ENCODE measurements at places on chromosomes 1 and 21.

DNA sequence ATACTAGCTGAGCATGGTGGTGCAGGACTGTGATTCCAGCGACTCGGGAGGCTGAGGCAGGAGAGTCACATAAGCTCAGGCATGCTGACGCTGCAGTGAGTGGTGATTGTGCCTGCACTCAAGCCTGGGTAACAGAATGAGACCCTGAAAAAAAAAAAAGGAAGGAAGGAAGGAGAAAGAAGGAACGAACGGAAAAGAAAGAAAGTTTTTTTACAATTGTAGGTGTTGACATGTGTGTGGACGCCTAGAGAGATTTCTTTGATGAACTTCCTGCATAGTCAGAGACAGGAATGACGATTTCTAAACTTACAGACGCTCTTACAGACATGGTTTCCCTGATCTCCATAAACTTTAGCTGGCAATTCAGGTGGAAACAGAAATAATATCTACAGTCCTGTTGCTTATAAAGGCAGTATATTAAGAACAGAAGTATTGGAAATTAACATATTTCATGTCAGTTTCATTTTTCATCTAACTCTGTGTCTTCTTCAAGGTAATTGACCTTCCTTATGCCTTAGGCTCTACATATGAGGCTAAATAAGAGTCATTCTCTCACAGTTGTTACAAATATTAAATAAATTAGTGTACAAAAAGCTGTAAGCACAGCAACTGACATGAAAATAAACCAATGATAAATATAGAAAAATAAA lies 4.1 kb downstream of the SAMSN1 start:
- peak; percentile 47 for DNase-seq

DNA sequence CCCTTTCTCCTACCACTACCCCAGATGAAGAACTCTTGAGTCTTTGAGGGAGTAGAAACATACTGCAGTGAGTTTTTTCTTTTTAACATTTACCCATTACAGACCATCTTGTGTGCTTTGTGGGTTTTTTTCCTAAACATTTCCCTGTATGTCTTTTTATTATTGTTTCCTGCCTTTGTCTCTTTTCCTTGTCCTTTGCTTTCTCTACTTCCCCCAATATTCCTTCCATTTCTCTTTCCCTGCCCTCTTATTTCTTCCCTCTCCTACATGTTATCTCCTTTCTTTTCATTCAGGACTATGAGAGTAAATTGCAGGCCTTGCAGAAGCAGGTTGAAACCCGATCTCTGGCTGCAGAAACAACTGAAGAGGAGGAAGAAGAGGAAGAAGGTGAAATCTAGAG lies 79.1 kb upstream of the PGD start:
- no peak for DNase-seq

DNA sequence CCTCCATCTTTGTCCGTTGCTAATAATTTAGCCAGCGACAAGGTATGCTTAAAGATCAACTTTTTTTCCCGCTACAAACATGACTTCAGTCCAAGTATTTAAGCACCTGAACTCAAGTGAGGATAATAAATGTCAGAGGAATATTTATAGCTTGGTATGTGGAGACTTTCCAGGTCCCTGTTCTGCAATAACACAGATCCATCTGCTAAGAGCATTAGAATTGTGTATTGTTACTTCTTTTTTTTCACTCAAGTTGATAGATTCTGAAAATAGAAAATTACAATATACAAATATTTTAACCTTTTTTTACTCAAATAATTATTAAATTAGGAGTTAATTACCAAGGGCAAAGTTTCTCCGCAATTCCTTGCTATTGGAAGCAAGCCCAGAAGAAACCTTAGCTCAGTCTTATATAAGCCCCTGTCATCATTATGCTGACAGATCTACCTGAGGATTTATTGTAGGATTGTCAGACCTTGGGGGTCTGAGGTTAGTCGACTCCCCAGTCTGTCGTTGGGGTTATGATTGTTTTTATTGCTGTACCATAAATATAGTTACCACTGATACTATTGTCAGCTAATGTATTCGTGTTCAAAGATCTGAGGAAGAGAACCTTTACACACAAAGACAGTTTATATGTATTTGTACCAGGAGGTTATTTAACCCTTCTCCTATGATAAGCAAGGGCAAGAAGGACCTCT lies 337.9 kb downstream of the TBX15 start:
- no peak for DNase-seq

- no peak for DNase-seq
Measured at GRCh38 chr1:238779716-238780115, 606.7 kb upstream of the CHRM3 start.

DNA sequence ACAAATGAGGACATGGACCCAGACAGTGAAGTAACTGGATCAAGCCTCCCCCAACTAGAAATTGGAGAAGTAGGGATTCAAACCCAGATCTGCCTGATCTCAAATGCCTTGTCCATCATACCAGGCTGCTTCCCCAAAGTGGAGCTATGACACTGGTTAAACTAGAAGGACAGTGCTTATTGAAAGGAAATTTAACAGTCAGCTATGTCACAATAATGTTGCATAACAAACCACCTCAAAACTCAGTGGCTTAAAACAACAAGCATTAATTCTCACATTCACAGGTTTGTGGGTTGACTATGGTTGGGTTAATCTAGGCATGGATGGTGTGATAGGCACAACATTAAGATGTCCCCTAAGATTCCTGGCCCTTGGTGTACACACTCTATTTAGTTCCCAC lies 107.1 kb downstream of the TAS1R2 start:
- no peak for DNase-seq

GRCh38 chr1:54859700-54860391 lies 27.1 kb downstream of the DHCR24 start:
- DNase-seq: no peak

GRCh38 chr1:226903819-226904716 lies 33.7 kb downstream of the PSEN2 start:
- no peak for DNase-seq

GRCh38 chr1:237685551-237685950 lies 205.2 kb downstream of the ZP4 start:
- DNase-seq: no peak

DNA sequence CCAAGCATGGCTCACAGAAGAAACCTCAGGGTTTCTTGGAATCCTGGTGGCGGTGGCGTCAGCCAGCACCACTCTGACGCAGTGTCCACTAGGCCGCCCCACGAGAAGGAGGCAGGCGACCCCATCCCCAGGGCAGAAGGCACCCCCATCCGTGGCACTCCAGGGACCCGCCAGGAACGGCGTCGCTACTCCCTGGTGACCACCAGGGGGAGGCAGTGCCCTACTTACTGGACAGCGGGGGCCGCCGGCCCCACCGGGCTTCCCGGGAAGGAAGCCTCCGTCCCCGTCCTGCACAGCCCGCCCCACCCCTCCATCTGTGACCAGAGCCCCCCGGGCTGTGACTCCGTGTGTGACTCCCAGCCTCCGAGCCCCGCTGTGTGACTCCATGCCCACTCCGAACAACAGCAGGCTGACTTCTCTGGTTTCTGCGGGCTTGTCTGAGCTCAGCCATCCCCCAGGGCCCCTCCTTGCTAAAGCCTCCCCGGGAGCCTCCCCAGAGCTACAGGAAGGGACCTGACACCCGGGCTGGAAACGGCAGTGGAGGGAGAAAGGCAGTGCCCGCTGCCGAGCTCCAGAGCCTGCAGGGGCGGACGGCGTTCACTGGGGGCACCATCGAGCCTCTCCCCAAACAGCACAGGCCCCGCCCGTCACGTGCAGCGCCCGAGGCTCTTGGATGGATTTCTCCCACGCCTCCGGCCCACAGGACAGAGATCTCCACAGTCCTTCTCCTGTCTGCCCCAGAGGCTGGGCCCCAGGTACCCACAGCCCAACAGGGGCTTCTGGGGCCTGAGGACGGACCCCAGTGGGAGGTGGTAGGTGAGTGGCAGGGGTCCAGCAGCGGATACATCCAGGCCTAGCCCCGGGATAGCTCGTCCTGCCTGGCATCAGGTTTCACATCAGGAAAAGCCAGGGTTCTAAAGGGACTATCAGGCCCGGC lies 21.1 kb downstream of the KIF17 start:
- peak; percentile 89 for DNase-seq

- DNase-seq: no peak
Measured at GRCh38 chr1:35899941-35900340, 16.9 kb downstream of the AGO1 start.

Data from activated CD4-positive, alpha-beta T cell treated with anti-CD3 and anti-CD28 coated beads for 36 hours (primary cell).